ENCODE measurements at places on chromosomes 2 and 18.
A peak's percentile ranks its signal among the peaks of the same experiment; 100 is the strongest.

GRCh38 chr2:725468-725867 is 48.3 kb upstream of the TMEM18 start:
- DNase-seq: no peak

GRCh38 chr2:140988597-140988996 is 1142.2 kb downstream of the LRP1B start:
- DNase-seq: no peak

DNA sequence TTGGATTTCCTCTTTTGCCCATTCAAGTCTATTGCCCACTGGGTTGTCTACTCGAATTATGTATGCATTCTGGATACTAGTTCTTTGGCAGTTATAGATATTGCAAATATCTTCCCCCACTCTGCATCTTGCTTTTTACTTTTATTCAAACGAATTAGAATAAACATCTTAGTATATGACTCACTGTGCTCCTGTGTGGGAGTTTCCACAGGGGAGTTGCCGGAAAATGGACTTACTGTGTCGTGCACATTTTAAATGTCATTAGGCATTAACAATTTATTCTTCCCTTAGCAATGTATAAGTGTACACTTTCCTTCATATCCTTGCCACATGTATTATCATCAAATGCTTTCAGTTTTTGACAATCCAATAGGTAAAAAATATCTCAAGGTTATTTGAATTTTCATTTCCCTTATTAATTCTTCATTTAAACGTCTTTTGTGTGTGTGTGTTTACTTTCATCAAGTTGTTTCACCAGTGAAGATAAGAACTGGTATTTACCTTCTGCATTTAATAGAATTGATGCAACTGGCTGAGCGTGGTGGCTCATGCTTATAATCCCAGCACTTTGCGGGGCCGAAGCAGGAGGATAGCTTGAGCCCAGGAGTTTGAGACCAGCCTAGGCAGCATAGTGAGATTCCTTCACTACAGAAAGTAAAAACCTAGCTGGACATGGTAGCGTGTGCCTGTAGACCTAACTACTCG is 4.6 kb upstream of the UGT1A5 start:
- DNase-seq: no peak

GRCh38 chr2:85706063-85706462 is 11.9 kb downstream of the GNLY start:
- no peak for DNase-seq

DNA sequence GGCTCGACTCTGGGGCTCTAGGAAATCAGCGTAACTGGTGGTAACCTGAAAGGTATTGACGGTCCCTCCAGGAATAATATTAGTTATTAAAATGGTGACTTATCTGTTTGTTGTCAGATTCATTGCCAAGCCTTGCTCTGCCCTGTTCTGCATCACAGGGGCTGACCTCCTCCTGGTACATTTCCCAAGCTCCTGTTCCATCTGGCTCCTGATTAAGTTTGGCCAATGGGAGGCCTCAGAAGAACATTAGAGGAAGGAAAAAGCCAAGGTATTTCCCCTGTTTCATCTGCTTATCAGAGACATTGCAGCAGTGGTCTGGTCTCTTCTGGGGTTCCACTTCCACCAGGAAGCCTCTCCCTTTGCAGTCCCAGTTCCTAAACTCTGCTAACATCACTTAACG is 527.0 kb downstream of the TNS1 start:
- DNase-seq: no peak

GRCh38 chr2:46493241-46493970 is 14.0 kb downstream of the TMEM247 start:
- DNase-seq: no peak

DNA sequence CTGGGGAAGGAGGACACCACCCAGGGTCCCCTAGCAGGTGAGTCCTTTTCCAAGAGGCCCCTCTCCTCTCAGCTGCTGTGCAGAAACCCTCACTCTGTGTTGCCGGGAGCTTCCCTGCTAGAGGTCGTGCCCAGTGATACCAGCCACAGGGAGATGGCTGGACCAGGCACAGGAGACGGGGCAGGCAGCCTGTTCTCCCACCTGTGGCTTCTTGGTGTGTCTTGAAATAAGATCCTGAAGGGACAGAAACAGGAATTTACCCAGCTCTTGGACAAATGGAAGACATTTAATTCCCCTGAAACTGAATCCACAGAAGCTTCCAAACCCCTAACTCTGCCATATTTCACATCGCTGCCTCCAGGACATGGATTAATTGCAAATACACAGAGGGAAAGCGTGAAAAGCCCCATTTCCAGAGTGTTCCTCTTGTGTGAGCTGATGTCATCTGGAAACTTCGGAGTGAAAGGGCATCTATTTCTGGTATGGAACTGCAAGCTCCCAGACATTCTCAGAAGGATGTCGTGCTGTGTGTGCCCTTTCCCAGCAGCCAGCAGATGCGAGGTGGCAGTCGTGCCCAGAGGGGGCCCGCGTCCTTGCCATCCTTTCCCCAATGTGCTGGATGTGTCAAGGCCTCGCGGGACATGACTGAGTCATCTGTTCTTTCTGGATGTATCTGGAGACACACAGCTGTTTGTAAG is 177.7 kb downstream of the SEPTIN10 start:
- peak; percentile 88 for DNase-seq

DNA sequence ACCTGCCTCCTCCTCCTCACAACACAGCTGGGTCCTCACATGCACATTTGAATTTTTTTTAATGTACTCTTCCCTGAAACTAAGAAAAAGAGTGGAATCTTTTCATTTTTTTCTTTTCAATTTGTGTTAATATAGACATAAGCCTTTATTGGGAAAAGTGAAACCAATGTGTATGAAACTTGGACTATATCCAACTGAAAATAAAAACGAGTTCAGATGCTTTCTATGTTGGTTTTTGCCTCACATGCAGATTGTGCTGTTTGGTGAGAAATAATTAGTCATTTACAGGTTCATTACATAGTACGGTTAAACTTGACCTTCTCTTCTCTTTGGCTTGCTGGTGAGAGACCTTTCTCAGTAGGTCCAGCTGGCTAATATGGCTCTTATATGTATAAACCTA is 515.2 kb upstream of the FANCL start:
- no peak for DNase-seq

GRCh38 chr2:430291-431040 is 142.6 kb upstream of the ALKAL2 start:
- DNase-seq: no peak

DNA sequence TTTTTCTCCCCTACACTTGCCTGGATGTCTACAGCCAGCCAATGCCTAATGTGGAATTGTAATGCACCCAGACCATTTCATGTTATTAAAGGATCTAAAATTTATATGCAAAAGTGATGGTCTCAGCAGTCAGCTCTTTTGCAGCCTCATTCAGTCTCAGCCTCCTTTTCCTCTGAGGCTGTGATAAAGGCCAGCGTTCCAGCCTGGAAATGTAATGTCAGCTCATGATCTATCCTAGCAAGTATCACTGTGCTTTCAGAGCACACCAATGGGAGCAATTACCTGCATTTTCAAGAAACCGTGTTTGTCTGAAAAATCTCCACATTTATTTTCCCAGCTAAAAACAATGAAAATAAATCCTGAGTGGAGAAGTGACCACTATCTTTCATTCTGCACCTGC is 274.6 kb downstream of the CDH20 start:
- DNase-seq: no peak

GRCh38 chr2:3620834-3621233 is 25.9 kb downstream of the COLEC11 start:
- DNase-seq: no peak

GRCh38 chr2:235954281-235954680 is 213.9 kb downstream of the GBX2 start:
- no peak for DNase-seq

GRCh38 chr18:564708-565561 is 15.2 kb upstream of the CETN1 start:
- DNase-seq: no peak
